Stimulated activated CD8-positive, alpha-beta memory T cell treated with anti-CD3 and anti-CD28 coated beads, Interleukin-15, amount 100 ng/mL, for 4 hours (primary cell): ENCODE measurements at places on chromosomes 4 and X.

- DNase-seq, result no peak
These were observed 34.6 kb downstream of the PRPS2 start for GRCh38 chrX:12825801-12826200.

DNA sequence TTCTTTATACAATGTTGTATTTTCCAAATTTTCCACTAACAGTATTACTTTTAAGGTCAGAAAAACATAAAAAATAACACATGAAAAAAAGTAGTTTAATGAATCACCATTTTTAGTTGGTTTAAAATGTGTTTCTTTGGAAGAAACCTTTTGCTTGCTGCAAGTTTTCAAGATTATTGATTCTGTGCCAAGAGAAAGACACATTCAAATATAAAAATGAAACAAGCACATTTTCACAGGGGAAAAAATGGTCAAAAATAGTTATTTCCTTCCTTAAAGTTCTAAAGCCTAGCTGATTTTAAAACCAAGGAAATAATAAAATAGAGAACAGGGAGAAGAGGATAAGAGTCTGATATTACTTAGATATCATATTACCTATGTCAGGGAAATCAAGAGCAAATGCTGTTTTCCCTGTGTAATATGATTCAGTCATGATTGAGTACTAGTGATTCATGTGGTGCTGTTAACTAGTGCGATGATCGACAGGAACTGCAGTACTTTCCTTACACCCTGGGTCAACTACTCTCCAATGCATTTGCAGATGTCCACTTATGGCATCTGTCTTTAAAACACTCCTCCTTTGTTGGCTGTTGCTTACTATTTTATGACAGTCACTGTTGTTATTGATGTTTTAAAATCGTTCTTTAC, 103.8 kb downstream of the CAMK2D start:
- no peak for DNase-seq

DNA sequence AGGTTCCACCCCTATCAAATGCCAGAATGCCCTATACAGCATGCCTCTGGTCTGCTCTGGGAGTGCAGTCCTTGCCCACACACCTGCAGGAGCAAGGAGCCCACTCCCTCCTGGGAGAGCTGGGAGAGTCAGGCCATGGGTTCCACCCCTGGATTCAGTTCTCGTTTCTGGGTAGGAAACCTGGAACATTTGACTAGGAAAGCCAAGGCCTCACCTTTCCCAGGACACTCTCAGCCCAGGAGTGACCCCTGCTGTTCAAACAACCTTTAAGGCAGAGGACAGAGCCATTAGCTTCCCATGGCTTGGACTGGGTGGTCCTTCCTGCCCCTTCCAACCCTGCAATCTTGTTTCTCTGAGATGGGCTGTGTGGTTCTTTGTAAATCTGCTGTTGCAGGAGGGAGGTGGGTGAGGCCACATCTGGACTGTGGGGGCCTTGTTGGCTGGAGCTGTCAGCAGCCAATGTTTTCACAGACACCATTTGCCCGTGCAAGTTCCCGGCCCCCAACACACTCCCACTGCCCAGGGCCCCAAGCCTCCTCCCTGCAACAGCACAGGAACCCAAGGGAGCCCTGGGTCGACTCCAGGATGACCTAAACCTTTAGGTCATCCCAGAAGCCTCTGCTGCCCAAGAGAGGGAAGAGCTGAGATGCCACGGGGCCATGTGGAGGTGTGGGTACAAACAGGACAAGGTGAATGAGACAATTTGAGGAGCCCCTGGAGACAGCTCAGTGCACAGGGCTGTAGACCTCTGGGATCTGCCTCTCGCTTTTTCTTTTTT, 104.4 kb downstream of the PJA1 start:
- no peak for DNase-seq

- no peak for DNase-seq
These were observed 63.4 kb downstream of the STOX2 start for GRCh38 chr4:183968502-183968901.

GRCh38 chr4:45580334-45580733, 543.5 kb downstream of the GABRG1 start:
- no peak for DNase-seq

DNA sequence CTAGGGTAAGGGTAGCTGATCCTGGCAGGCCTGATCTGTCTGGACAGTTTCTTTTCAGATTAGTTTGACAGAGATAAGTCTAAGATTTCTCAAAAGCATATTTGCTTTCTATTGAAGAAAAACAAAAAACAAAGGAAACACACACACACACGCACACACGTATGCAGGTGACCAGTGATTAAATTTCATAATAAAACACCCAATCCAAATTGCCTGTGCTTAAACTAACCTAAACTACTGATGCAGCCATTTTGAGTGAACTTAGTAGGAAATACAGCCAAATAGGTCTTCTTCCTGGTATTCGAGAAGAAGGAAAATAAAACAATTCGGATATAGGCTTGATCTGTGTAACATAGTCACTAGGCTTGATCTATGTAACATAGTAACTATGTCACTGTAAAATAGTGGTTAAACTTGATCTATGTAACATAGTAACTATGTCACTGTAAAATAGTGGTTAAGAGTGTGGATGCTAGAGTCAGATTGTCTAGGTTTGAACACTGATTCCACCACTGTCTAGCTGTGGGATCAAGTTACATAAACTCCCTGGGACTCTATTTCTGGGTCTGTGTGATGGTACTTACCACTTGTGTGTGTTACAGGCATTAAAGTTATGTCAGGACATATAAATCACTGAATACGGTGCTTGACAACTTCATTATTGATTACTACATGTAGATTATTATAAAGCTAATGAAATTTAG, 9.8 kb upstream of the CCNG2 start:
- no peak for DNase-seq

DNA sequence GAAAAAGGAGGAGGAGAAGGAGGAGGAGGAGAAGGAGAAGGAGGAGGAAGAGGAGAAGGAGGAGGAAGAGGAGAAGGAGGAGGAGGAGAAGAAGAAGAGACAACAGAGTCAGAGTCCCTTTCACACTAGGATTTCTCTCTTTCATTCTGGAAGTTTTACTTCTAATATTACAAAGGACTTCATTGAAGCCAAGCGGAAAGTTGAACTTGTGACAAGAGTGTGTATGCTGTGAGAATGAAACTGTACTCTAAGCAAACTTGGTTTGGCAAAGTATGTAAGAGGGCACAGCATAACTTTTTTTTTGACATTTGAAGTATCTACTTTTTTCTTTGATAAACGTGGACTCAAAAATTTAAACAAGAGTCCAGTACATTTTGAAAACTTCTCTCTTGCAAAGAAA, 48.0 kb downstream of the CXCL8 start:
- DNase-seq, result no peak
